Aorta (tissue), 5 donors: ENCODE measurements at places on chromosomes 6 and 20. TPM values are rescaled to one million over a fixed set of nuclear protein-coding genes. Genes with fewer than 3 reads are reported as not detected.
A peak's percentile ranks its signal among the peaks of the same experiment; 100 is the strongest.

Gene C6orf52
- not detected for total RNA-seq

Gene IPCEF1
- 3.7 TPM for total RNA-seq

Gene MAS1
- total RNA-seq, result not detected

Gene PHACTR1
- 89.4 TPM for total RNA-seq

Gene NRSN1
- total RNA-seq, result not detected

Gene STX7
- 80.7 TPM for total RNA-seq

Gene ETV7
- 2.8 TPM for total RNA-seq

Gene PLG
- not detected for total RNA-seq

Gene BPIFB1
- not detected for total RNA-seq

Gene TTLL9
- total RNA-seq, result 0.19 TPM

Gene SUMO4
- 6.9 TPM for total RNA-seq

DNA sequence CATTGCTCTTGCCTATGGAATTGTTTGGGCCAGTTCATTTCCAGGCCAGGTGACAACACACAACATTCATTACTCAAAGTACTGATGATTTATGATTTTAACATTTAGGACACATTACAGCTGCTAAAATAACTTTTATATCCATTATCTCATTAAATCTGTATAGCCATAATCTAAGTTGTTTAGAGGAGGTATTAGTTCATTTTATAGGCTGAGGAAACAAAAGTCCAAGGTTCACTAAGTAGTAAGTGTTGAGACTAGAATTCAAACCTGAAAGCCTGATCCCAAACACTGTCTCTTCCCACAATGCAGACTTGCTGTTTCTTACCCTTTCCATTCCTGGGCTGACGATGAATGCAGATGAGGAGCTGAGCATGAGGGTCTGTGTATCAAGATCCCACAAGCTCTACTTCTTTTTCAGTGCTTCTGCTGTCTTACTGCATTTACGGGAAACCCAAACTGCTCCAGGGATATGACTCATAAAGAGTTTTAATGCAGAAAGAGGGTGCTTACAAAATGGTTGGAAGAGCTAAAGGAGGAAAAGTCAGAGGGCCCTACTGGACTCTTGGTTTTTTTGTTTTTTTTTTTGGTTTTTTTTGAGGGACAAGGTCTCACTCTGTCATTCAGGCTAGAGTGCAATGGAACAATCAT, 17.9 kb downstream of the TENT5A start:
- no peak for DNase-seq

- DNase-seq, result no peak
Observed at GRCh38 chr6:80341330-80341729, 234.9 kb downstream of the BCKDHB start.

GRCh38 chr20:22566876-22567658, 17.3 kb downstream of the FOXA2 start:
- no peak for DNase-seq

DNA sequence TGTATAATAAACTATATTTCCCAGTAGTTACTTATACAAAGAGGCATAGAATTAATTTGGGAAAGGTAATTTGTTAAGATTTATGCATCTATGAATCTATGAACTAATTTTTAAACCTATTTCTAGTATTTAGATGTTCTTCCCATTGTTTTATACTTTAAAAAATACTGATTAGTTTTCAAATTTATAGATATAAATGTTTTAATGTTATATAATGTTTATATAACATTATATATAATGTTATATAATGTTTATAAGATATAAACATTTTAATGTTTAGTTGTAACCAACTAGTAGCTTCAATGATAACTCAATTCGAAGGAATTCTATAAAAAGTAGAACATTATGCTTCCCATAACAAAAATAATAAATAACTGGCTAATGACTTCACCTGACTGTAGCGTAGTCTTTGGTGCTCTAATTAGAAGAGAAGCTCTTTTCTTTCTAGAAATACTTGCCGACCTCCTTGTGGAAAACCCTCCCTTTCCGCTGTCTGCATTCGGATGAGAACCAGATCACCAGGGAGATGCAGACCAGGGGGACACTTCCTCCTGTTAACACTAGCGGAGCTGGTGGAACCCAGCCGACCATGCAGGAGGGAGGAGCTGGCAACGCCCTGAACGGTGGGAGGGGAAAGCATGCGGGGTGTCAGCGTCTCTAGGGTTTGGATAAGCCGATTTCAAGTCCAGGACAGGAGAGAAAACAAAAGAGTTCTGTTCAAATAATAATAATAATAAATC, 158.4 kb downstream of the OR2B2 start:
- DNase-seq, result peak; percentile 83

DNA sequence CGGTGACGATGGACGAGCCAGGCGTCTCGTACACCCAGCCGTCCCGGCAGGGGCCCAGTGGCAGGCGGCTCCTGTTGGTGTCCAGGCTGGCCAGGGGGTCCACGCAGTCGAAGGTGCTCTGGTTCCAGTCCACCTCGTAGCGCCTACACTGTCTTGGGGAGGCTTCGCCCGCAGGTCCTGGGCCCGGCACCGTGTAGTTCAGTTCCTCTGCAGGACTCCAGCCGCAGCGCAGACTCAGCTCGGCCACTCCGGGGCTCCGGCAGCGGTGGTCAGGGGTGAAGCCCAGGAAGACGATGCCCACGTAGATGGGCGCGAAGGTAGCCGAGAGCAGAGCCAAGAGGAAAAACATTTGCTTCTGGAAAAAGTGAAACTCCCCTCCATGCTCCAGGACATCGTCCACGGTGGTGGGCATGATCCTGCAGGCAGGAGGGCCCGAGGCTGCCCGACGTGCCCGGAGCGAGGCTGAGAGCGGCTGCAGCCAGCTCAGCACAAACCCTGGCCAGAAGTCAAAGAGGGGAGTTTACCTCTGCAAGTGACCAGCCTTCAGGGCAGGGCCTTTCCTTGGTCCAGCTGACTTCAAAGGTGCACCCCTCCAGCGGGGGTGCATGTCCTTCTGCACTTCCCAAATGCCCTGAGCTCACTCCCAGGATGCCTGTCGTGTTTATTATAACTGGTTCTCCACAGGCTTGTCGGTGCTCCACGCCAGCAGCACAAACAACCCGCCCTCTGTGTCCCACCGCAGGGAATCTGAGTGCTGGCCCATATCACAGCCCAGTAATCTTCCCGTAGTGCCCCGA, at the start of gene SLC22A2:
SLC22A2 (minus strand) TSS at position 476 of the 797 bp plus-strand sequence; CDS start at position 412, 64 bp downstream.
- DNase-seq, result no peak

- no peak for DNase-seq
Observed at GRCh38 chr20:47708953-47709833, 76.1 kb downstream of the SULF2 start.

GRCh38 chr20:6940048-6940447, 172.6 kb downstream of the BMP2 start:
- no peak for DNase-seq

GRCh38 chr6:113160306-113161017, 696.7 kb upstream of the MARCKS start:
- DNase-seq, result no peak

GRCh38 chr6:30149858-30150550, 11.0 kb downstream of the TRIM10 start:
- DNase-seq, result no peak

- DNase-seq, result no peak
Observed at GRCh38 chr6:15020119-15020770, 225.6 kb upstream of the JARID2 start.

DNA sequence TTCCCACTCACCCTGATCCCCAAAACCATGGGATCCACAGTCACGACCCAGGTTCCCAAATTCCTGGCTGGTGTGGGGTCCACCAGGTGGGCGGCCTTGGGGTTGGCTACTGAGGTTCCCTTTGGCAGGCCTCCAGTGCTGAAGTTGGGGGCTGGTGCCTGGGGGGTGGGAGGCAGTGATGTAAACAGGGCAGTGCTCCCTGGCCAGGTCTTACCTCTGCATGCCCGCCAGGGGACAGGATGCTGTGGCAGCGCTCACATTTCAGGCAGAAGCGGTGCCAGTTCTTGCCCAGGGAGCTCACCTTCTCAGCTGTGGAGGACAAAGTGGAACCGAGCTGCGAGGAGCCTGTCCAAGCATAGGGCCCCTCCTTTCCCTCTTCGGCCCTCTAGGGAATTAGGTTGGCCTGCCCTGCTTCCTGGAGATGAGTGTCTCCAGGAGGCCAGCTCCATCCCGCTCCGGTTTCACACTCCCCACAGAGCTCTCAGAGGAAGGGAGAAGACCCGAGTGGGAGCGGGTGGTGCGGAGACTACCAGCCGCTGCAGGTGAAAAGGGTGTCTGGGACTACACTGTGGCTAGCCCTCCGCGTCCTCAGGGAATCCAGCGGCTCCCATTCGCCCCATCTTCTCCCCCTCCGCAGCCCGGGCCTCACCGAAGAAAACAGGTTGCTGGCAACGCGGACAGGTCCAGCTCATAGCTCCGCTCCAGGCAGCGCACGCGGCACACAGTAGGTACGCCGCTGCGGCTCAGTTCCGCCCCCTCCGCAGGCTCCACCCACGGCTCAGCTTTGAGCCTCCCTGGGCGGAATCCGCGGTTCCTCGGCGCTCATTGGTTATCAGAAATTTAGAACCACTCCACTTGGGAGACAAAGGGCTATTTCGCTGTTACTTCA, at the start of gene CRIP3:
CRIP3 (minus strand) TSS at position 726 of the 889 bp plus-strand sequence; CDS start at position 692, 34 bp downstream.
- peak; percentile 82 for DNase-seq

DNA sequence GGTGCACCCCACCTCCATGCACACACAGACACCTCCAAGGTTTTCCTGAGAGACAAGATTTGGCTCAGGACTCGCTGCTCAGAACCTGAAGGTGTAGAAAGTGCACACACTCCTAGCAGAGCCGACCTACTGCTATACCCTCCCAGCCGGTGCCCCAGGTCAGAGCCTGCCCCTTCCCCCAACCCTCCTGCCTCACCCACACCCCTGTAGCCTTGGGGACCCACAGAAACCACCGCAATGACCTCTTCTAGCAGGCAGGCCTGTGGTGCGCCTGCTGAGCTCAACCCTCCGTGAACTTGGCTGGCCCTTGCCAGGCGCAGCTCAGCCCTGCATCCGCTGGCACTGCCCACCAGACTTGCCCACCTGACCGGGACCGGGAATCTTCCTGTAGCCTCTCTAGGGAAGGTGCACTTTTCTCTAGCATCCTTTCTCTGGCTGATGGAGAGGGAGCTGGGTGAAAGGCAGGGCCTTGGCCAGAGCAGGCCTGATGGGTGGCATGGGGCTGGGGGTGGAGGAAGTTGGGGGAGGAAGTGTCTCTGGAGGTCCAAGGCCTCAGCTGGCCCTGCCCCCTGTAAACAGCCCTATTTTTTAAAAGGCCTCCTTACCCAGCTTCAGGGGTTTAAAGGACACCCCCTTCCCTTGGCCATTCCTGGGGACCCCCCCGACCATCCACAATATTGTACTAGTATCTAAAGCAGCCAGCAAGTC, 36.9 kb upstream of the SLCO4A1 start:
- DNase-seq, result no peak

DNA sequence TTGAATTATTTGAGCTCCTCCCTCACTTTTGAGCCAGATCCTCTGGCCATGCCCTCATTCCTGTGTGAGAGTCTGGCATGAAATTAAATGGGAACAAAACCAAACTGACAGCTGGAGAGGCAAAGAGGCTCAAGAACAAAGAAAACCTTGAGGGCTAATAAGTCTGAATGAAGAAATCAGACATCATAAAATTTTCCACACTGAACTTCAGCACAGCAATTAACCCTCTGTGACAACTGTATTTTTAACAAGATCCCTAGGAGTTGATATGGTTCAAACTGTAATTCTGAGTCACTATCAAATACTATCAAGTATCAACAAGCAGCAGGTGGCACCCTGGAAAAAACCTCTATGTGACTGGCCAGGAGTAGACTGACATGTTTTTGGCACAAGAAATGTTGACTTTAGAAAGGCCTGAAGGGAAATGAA, 109.4 kb upstream of the EMILIN3 start:
- no peak for DNase-seq

- DNase-seq, result no peak
Observed at GRCh38 chr6:149991838-149992237, 28.1 kb downstream of the ULBP1 start.

DNA sequence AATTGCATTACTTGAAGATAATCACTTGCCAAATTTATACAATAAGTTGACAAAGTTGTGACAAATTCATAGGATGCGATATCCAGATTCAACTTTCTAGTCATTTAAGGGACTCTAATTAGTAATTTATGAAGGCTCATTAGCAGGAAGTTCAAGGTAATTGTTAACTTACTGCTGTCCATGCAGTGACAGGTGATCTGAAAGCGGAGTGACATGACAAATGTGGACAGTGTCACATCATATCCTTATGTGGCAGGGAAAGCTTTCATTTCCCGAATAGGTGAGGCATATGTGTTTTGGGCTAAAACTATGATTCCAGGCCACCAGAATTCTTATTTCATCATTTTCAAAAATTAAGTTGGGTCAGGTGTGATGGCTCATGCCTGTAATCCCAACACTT, 115.9 kb upstream of the BMP2 start:
- DNase-seq, result no peak

GRCh38 chr6:121965739-121966138, 433.7 kb upstream of the HSF2 start:
- DNase-seq, result no peak

GRCh38 chr20:43529457-43530153, 22.1 kb downstream of the L3MBTL1 start:
- DNase-seq, result no peak

- DNase-seq, result no peak
Observed at GRCh38 chr6:885051-885590, 192.2 kb upstream of the EXOC2 start.

- peak; percentile 76 for DNase-seq
Observed at GRCh38 chr6:30260036-30260504, 46.9 kb upstream of the TRIM26 start.

DNA sequence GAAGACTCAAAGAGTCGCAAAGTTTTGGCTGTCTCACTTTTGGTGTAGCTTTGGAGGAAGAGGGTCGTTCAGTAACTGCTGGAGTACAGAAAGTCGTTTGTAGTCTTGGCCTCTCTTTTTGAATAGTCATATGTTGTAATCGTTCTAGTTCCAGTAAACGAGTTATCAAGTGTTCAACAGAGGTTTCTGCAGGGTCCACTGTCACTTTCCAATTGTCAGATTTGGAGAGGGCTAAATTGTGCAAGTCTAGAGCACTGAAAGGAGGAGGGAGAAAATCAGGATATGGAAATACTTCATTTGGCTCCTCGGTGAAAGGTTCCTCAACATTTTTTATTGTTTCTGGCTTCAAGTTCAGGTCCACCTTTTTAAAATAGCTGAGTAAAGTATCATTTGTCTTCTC, 9.7 kb downstream of the FAM217A start:
- DNase-seq, result no peak

DNA sequence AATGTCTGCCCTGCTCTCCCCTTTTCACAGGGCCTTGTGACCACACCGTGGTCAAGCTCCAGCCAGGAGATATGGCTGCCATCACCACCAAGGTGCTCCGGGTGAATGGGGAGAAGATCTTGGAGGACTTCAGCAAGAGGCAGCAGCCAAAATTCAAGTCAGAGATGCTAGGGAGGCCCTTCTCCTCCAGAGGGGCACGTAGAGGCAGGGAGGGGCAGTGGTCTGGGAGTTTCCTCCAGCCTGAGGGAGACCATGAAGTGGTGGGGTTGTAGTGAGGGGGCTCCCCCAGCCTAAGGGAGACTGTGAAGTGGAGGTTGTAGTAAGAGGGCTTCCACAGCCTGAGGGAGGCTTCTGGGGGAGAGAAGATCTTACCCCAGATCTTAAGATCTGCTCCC, 4.0 kb downstream of the DXO start:
- DNase-seq, result peak; percentile 24

- peak; percentile 76 for DNase-seq
Observed at GRCh38 chr6:168129292-168130167, 50.5 kb upstream of the FRMD1 start.
